Adrenal gland (tissue), 19 donors: ENCODE measurements at places on chromosomes 11 and 22.

GRCh38 chr11:17929171-17929570, 83.7 kb downstream of the SERGEF start:
- no peaks in the 10 kb centered on the region for H3K36me3 ChIP-seq
- no peak overlapping the region for H3K27ac ChIP-seq
- no peak for DNase-seq
- no peaks in the 10 kb centered on the region for H3K4me1 ChIP-seq

GRCh38 chr11:66883016-66883965, 26.4 kb downstream of the LRFN4 start:
- H3K27me3 ChIP-seq, result no peaks in the 10 kb centered on the region
- H3K4me3 ChIP-seq, result no peak overlapping the region
- peak overlapping the region; percentile 71 for H3K27ac ChIP-seq
- DNase-seq, result peak; percentile 89
- H3K36me3 ChIP-seq, result no peaks in the 10 kb centered on the region
- peaks cover 16% of the 10 kb centered on the region for H3K4me1 ChIP-seq

DNA sequence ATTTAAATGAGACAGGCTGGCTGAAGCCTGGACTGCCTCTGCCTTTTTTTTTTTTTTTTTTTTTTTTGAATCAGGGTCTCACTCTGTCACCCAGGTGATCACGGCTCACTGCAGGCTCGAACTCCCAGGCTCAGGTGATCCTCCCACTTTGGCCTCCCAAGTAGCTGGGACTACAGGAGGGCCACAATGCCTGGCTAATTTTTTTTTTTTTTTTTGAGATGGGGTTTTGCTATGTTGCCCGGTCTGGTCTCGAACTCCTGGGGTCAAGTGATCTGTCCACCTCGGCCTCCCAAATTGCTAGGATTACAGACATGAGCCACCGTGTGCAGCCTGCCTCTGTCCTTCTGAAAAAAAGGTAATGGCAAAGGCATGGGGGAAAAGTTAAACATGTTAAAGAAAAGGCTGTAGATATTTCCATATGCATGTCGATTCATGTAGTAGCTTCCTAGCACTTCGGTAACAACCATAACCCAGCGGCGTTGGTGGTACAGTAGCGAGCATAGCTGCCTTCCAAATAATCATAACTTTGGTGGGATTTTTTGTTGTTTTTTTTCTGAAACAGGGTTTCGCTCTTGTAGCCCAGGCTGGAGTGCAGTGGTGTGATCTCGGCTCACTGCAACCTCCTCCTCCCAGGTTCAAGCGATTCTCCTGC, 48.8 kb downstream of the MCHR1 start:
- H3K27ac ChIP-seq, result no peak overlapping the region
- H3K36me3 ChIP-seq, result no peaks in the 10 kb centered on the region
- H3K27me3 ChIP-seq, result no peaks in the 10 kb centered on the region

DNA sequence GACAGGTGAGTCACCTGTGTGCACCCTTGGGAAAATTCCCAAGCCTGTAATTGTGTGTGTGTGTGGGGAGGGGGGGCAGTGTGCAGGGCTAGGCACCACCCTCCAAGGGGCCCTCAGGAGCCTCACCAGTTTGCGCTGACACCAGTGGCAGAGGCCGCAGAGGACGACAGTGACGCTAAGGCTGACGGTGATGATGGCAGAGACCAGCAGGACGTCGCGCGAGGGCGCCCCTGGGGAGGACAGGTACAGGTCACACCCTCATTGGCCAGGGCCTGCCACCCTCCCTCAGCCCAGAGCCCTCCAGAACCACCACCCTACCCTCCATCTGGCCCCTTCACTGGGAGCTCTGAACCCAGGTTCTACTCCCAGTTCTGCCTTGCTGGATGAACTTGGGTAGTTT, 24.9 kb downstream of the SYT7 start:
- H3K27me3 ChIP-seq, result peaks cover 23% of the 10 kb centered on the region
- no peak overlapping the region for H3K27ac ChIP-seq
- no peak overlapping the region for H3K4me3 ChIP-seq
- no peaks in the 10 kb centered on the region for H3K36me3 ChIP-seq

DNA sequence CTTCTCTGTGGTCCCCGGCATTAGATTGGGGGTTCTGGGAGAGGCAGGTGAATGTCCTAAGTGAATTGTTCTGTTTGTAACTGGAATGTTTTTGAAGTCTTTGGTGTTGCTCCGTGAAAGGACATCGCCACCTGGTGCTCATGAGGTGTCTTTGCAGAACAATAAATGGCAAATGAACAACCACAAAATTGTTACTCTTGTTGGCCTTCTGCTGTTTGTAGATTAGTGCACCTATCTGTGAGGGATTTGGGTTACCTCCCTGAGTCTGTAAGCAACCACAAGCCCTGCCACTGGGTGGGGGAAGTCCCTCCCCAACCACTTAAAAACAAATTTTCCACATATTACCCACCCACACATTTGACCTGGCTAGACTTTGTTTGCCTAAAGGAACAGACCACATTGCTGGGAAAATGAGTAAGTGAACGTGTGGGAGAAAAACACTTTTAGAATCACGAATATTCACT, 4.7 kb downstream of the MPEG1 start:
- no peaks in the 10 kb centered on the region for H3K27me3 ChIP-seq
- peak overlapping the region; percentile 3 for H3K4me3 ChIP-seq
- H3K36me3 ChIP-seq, result peaks cover 13% of the 10 kb centered on the region
- H3K27ac ChIP-seq, result no peak overlapping the region
- peak; percentile 42 for DNase-seq

DNA sequence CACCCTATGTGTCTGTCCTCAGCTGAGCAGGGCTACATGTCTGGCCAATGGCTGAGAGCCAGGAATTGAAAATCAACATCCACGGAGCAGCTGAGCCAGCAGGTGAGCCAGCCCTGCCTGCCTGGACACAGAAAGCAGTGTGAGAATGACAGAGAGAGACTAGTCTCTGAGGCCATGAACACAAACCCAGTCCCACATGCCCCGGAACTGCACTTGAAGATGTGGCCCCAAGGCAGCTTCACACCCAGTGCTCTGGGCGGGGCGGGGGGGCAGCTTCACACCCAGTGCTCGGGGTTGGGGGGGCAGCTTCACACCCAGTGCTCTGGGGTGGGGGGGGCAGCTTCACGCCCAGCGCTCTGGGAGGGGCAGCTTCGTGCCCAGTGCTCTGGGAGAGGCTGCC, 37.6 kb downstream of the TRMU start:
- no peak for DNase-seq
- peaks cover 11% of the 10 kb centered on the region for H3K4me1 ChIP-seq
- H3K27ac ChIP-seq, result no peak overlapping the region
- H3K27me3 ChIP-seq, result no peaks in the 10 kb centered on the region
- no peaks in the 10 kb centered on the region for H3K36me3 ChIP-seq

GRCh38 chr22:19828035-19828401, 26.7 kb downstream of the GNB1L start:
- DNase-seq, result no peak
- no peaks in the 10 kb centered on the region for H3K4me1 ChIP-seq
- H3K27ac ChIP-seq, result no peak overlapping the region
- H3K27me3 ChIP-seq, result no peaks in the 10 kb centered on the region

DNA sequence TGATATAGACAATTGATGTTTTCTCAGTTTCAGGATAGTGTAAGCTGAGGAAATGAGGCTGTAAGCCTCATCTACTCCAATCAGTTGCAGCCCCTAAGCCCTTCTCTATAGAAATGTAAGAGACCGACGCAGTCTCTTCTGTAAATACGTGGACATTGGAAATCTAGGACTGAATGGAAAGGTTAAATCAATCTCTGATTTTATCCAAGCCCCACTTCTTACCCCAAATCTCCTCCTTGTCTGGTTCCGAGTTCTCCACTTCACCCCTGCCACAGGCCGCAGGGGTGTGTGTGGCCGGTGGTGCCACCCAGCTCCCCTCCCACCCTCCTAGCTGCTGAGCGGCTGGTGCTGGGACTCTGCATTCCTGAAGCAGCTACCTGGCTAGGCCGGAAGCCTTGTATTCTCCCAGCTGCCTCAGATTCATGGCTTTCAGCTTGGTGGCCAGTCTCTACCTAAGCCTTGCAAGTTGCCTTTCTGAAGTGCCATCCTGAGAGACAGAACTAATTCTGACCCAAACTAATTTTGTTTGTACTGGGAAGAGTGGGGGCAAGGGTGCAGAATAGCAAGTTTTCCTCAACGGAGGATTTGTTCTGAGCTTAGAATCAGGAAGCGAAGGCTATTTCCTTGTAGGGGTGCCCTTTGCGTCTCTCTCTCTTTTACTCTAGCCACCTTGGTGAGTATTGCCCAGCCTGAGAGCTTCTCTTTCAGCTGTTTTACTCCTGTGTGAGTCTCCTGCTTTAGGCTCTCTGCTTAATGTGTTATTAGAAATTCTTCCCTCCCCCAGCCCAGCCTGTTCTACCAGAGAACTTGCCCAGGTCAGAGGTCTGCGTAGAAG, 749 bp downstream of the VWA5A start:
- peak overlapping the region; percentile 39 for H3K27ac ChIP-seq
- DNase-seq, result peak; percentile 23
- H3K27me3 ChIP-seq, result no peaks in the 10 kb centered on the region
- H3K36me3 ChIP-seq, result peaks cover 37% of the 10 kb centered on the region

- no peak overlapping the region for H3K27ac ChIP-seq
- no peak for DNase-seq
- H3K4me3 ChIP-seq, result no peak overlapping the region
- no peaks in the 10 kb centered on the region for H3K4me1 ChIP-seq
- H3K27me3 ChIP-seq, result peaks cover 3% of the 10 kb centered on the region
These were observed 98.2 kb upstream of the PRR5 start for GRCh38 chr22:44603767-44604166.

- H3K4me3 ChIP-seq, result no peak overlapping the region
- H3K36me3 ChIP-seq, result no peaks in the 10 kb centered on the region
- H3K27me3 ChIP-seq, result no peaks in the 10 kb centered on the region
- H3K27ac ChIP-seq, result no peak overlapping the region
These were observed 203.6 kb upstream of the CHORDC1 start for GRCh38 chr11:90426442-90426841.

- no peaks in the 10 kb centered on the region for H3K36me3 ChIP-seq
- H3K4me1 ChIP-seq, result no peaks in the 10 kb centered on the region
- H3K27ac ChIP-seq, result no peak overlapping the region
- no peaks in the 10 kb centered on the region for H3K27me3 ChIP-seq
- no peak overlapping the region for H3K4me3 ChIP-seq
- DNase-seq, result no peak
These were observed 31.6 kb downstream of the BMAL1 start for GRCh38 chr11:13309156-13309555.

DNA sequence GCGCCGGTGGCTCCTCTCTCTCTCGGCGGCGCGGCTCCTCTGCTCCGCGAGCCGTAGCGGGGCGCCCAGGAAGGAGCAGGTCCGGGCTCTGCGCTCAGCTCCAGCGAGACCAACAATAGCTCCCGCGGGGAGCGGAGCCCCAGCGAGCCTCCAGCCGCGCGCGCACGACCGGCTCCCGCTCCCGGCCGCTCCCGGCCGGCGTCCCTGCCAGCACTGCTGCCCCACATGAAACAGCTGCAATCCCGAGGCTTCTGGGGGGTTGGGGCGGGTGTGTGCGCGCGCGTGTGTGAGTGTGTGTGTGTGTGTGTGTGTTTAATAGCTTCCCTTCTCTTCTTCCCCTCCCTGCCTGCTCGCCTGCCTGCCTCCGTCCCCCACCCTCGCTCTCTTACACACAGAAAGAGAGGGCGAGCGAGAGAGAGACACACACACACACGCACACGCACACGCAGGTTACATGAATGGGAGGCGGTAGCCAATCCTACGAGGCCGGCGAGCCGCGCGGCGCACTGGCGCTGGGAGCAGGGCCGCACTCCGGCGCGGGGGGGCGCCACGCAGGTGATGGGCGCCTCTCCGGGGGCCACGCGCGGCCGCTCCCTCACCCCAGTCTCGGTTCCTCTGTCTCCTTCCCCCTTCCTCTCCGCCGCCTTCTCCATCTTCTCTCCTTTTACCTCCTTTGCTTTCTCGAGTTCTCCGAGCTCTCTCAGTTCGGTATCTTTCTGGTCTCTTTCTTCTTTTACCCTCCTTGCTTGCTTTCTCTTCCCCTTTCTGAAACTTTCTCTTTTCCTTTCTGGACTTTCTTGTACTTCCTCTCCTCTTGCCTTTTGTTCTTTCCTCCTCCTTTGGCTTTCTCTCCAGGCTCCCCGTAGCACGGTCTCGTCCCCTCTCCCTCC, at the start of gene TENM4:
TENM4 (minus strand) TSS at position 460 of the 890 bp plus-strand sequence. CDS start 371,086 bp downstream, outside the sequence.
- H3K27me3 ChIP-seq, result peaks cover 14% of the 10 kb centered on the region
- peaks cover 43% of the 10 kb centered on the region for H3K4me1 ChIP-seq
- no peaks in the 10 kb centered on the region for H3K36me3 ChIP-seq
- peak; percentile 83 for DNase-seq

GRCh38 chr11:17651061-17651460, 68.3 kb upstream of the MYOD1 start:
- no peaks in the 10 kb centered on the region for H3K4me1 ChIP-seq
- H3K27ac ChIP-seq, result no peak overlapping the region
- H3K27me3 ChIP-seq, result peaks cover 5% of the 10 kb centered on the region
- no peak overlapping the region for H3K4me3 ChIP-seq

DNA sequence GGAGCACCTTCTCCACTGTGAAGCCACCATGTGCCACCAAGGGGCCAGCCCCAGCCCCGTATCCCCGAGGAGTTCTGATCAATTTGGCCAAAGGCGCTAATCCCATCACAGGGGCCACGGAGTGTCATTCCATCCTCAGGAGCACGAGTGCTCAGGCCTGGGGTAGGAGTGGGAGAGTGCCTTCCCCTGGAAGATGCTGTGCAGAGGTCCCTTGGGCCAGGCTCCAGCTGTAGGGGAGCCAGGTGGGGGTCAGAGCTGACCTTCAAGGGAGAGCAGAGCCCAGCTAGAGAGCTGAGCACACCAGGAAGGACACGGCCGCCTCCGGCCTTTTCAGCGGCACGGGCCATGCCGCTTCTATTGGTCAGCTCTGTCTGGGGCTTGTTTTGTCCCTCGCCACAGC, 1459.9 kb downstream of the BRD1 start:
- H3K4me3 ChIP-seq, result no peak overlapping the region
- no peaks in the 10 kb centered on the region for H3K27me3 ChIP-seq
- H3K4me1 ChIP-seq, result no peaks in the 10 kb centered on the region
- H3K36me3 ChIP-seq, result no peaks in the 10 kb centered on the region
- no peak for DNase-seq

DNA sequence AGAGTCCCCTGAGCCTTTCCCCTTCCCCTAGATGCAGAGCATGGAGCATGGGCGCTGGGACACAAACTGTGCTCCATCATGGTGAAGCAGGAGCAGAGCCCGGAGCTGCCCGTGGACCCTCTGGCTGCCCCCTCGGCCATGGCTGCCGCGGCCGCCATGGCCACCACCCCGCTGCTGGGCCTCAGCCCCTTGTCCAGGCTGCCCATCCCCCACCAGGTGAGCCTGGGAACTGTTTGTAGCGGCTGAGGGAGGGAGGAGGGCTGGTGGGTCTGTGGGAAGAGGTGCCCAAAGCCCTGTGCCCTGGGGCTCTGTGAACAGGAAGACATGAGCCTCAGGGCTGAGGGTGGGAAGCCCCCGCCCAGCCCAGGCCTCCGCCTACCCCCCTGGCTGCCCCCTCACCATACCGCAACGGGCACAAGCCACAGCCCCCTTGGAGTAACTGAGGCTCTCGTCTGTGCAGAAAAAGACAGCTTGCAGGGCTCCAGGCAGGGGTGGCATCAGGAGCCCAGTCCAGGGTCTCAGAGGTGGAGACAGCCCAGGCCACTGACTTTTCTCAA, 30.4 kb downstream of the CREB3L1 start:
- no peak overlapping the region for H3K4me3 ChIP-seq
- no peak for DNase-seq
- H3K27me3 ChIP-seq, result no peaks in the 10 kb centered on the region
- H3K4me1 ChIP-seq, result no peaks in the 10 kb centered on the region

GRCh38 chr22:41915035-41915785, at the start of gene SHISA8:
TSS of gene SHISA8 (minus strand) at chr22:41915074. CDS start at chr22:41914667, 407 bp downstream.
- H3K4me1 ChIP-seq, result peaks cover 33% of the 10 kb centered on the region
- H3K36me3 ChIP-seq, result no peaks in the 10 kb centered on the region
- H3K27ac ChIP-seq, result peak within 1 kb of the TSS; percentile 18
- peaks cover 12% of the 10 kb centered on the region for H3K27me3 ChIP-seq
